ENCODE measurements at places on chromosomes 11 and 22. TPM values are rescaled to one million over a fixed set of nuclear protein-coding genes. Genes with fewer than 3 reads are reported as not detected.

FAM111B gene
- 10.6 TPM for total RNA-seq

SCGB1D2 gene
- total RNA-seq = not detected

CASP12 gene
- total RNA-seq = not detected

NXPE2 gene
- not detected for total RNA-seq

ACR gene
- not detected for total RNA-seq

OR51I1 gene
- total RNA-seq = not detected

GGTLC3 gene
- total RNA-seq = not detected

OR51E2 gene
- not detected for total RNA-seq

KCNQ1 gene
- total RNA-seq = not detected

ALKBH3 gene
- 33.1 TPM for total RNA-seq

PARVB gene
- total RNA-seq = 43.4 TPM

MN1 gene
- total RNA-seq = 0.45 TPM

CD3D gene
- total RNA-seq = not detected

PRRG4 gene
- not detected for total RNA-seq

SLC35F2 gene
- 16.6 TPM for total RNA-seq

SHANK2 gene
- 1.0 TPM for total RNA-seq

PRR5L gene
- total RNA-seq = 1.2 TPM

CAPN5 gene
- 12.4 TPM for total RNA-seq

PPP6R2 gene
- total RNA-seq = 38.1 TPM

MOGAT2 gene
- total RNA-seq = not detected

MEI1 gene
- 0.50 TPM for total RNA-seq

CSNK2A3 gene
- 1.0 TPM for total RNA-seq

TPST2 gene
- total RNA-seq = 14.6 TPM

TP53I11 gene
- 46.5 TPM for total RNA-seq

CERK gene
- 25.7 TPM for total RNA-seq

CD6 gene
- not detected for total RNA-seq

MSANTD2 gene
- total RNA-seq = 6.5 TPM

BCO2 gene
- under 0.01 TPM for total RNA-seq

IL10RA gene
- total RNA-seq = not detected

MGAT3 gene
- 0.17 TPM for total RNA-seq

TRIM51 gene
- not detected for total RNA-seq

DEUP1 gene
- not detected for total RNA-seq

RBFOX2 gene
- 117 TPM for total RNA-seq

OR52A5 gene
- total RNA-seq = not detected

SEC14L2 gene
- total RNA-seq = 21.4 TPM
